ENCODE measurements at places on chromosomes 16 and 17.
A peak's percentile ranks its signal among the peaks of the same experiment; 100 is the strongest.

DNA sequence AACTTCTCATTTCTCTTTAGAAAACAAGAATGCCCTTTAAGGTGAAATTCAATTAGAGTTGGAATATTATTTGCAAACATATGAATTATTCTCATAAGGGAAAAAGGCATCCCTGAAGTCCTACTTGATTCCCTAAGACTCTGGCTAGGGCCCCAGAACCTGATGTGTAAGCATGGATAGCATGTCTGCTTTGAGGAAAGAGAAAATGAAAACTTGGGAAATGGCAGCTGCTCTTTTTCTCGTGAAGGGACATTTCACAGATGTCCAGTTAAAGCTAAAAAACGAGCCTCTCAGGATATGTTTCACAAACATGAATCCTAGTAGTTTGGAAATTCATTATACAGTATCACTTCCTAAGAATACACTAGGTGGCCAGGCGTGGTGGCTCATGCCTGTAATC lies 112.3 kb upstream of the CLEC3A start:
- no peak for DNase-seq

DNA sequence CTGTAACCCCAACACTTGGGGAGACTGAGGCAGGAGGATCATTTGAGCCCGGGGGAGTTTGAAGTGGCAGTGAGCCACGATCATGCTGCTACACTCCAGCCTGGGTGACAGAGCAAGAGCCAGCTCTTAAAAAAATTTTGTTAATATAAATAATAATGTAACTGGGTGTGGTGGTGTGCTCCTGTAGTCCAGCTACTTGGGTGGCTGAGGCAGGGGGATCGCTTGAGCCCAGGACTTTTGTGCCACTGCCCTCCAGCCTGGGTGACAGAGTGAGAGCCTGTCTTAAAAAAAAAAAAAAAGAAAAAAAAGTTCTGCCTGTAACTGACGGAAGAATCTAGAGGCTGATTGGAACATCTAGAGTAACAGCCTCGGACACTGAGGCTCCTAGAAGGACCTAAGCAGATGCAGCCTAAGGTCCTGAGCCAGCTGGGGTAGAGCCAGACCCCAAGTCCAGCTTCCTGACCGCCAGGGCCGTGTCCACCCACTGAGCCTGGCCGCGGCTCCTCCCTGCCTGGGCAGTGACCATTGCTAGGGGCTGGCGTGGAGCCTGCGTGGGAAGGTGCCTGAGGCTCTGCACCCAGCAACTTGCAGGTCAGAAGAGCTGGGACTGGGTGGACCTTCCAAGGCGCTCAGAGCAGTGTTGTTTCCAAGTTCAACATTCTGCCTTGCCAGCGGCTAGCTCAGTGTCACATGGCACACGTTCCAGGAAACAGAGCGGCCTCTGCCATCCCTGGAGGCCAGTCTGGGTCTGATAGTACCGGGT lies 209.4 kb upstream of the CIBAR2 start:
- DNase-seq = peak; percentile 81

DNA sequence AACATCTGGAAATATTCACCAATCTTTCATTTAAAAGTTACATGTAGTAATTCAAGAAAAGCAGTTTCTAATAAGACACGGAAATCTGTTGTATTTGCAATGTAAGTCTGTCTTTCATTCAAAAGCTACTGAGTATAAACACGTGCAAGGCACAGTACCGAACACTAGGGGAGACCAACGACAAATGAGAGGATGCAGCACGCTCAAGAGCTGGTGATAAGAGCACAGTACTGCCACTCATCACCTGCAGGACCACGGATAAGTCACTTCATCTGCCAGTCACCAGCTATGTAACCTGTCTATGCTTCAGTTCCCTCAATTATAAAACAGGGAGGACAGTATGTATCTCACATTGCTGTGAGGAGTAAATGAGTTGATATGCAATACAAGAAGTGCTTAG lies 67.1 kb downstream of the CLEC18A start:
- DNase-seq = peak; percentile 5

- no peak for DNase-seq
These were observed 797 bp downstream of the HES7 start for GRCh38 chr17:8122924-8123694.

GRCh38 chr16:86565181-86565631 lies 1.4 kb upstream of the FOXC2 start:
- DNase-seq = no peak
